ENCODE measurements at places on chromosomes 7 and 10.

DNA sequence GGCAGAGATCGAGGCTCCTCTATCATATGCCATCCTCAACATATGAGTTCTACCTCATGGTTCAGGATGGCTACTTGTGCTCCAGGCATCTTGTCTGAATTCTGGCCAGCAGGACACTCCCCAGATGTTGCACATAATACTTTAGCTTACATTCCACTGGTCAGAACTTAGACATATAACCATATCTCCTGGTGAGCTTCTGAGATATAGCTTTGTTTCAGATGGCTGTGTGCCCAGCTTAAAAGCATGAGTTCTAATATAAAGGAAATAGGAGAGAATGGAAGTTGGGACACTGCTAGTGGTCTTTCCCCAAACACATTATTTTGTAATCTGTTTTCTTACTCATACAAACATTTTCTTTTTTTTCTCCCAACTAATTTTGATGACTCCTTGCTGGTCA lies 50.8 kb upstream of the IFRD1 start:
- DNase-seq, result no peak

DNA sequence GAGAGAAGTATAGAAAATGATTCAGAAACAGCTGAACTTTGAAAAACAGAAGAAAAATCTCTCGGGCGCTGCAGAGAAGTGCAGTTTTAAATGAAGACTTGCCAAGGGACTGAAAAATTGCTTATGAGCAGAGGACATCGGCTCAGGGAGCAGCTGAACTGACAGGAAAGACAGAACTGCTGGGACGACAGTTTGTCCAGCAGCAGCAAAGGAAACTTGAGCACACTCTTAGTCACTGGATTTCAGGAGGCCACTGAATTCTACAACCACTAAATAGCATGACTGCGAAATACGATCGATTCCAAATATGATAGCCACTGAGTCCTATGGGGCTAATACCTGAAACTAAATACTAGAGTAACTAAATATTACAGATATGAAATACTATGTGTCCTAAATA lies 43.0 kb downstream of the LEP start:
- DNase-seq, result no peak

- no peak for DNase-seq
Observed at GRCh38 chr7:97819161-97819560, 53.0 kb downstream of the ASNS start.

- no peak for DNase-seq
Observed at GRCh38 chr10:58913717-58914116, 262.7 kb upstream of the PHYHIPL start.

- no peak for DNase-seq
Observed at GRCh38 chr7:123836656-123837055, 8.3 kb upstream of the HYAL4 start.

GRCh38 chr10:82020999-82021398 lies 146.0 kb downstream of the NRG3 start:
- no peak for DNase-seq

GRCh38 chr10:129258283-129258923 lies 208.6 kb upstream of the MGMT start:
- no peak for DNase-seq

- no peak for DNase-seq
Observed at GRCh38 chr7:114084472-114085312, 165.9 kb upstream of the PPP1R3A start.

- DNase-seq, result no peak
Observed at GRCh38 chr10:112456533-112456932, 9.5 kb downstream of the VTI1A start.

DNA sequence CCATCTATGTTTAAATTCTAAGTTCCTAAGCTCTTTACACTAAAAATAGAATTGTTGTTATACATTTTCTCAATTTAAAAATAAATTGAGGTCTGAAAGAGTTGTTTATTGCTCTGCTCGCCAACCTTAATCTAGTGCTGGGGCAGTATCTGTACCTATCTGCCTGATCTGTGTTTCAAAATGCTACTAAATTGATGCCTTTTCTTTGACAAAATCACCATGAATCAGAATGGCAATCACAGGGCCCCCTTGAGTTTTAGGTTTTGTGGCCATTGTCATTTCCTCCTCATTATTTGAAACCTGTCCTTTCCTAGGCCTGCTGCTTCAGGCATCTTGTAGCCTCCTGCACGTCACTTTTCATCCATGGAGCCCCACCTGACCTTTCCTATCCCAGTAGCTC lies 301.5 kb downstream of the EXOC4 start:
- DNase-seq, result no peak

DNA sequence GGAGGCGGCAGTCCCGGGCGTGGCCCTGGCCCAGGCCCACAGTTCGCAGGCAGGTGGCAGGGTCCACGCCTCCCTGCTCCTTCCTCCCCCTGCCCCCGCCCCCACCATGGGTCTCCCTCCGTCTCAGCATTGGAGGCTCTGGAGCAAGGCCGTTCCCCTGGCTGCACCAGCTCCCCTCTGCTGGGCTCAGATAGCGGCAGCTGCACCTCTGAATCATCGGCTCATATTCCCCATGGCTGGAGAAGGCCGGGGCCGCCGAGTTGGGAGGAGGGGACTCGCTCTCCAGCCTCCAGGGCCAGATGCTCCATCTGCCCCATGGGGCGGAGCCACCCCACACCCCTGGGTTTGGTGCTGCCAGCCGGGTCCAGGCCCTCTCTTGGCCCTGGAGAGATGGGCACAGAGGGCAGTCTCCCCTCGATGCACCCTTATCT lies 145.0 kb downstream of the ELFN1 start:
- no peak for DNase-seq

- DNase-seq, result no peak
Observed at GRCh38 chr7:134121632-134122139, 5.5 kb upstream of the LRGUK start.

GRCh38 chr10:124476043-124476725 lies 14.6 kb downstream of the LHPP start:
- no peak for DNase-seq

- DNase-seq, result no peak
Observed at GRCh38 chr10:73655257-73655989, 406 bp downstream of the SYNPO2L start.

DNA sequence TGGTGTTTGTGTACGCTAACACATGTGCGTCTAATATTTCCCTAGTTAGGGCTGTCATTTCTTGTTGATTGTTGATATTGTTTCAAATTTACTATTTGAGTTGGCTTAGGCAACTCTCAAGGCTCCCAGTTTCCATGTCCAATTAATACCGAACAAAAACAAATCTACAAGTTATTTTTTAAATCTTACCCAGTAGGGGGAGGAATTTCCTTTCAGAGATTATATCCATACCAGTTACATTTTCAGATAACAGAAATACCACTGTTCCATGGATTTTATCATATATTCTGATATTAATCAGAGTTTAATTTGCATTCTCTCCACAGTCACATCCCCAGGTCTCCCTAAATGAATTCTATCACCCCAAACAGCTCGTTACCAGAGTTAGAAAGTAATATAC lies 7.2 kb upstream of the AKR1B10 start:
- DNase-seq, result no peak

DNA sequence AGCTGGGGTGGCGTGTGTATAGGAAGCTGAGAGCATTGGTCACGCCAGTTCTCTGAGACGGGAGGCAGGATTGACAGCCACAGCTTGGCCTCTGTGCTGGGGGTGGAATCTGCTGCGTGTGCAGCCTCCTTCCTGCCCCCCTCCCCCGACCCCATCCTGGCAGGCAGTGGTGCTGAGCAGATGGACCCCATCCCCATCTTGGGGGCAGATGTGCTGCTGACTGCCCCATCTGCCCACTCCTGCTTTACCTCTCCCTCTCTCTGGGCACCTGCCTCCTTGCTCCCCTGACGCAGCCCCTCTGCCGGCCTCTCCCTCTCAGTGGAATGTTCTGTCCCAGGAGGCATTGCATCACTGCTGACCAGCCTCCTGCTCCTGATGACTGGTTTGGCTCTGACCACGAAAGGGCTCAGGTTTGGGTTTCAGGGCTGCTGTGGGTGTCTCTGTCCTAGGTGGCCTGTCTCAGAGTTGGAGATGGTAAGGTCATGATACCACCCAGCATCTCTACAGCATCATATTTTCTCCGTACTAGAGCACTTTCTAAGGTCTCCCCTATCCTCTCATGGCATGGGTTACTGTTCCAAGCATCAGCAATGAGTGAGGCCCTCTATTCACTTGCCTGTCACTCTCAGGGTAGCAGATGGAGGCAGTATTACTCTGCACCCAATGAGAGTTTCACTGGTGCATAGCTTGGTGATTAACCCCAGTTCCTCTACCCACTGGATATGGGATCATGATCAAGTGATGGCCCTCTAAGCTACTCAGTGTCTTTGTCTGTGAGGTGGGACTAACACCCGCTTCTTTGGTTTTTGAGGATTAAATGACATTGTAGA lies 81.9 kb downstream of the RBM20 start:
- no peak for DNase-seq

DNA sequence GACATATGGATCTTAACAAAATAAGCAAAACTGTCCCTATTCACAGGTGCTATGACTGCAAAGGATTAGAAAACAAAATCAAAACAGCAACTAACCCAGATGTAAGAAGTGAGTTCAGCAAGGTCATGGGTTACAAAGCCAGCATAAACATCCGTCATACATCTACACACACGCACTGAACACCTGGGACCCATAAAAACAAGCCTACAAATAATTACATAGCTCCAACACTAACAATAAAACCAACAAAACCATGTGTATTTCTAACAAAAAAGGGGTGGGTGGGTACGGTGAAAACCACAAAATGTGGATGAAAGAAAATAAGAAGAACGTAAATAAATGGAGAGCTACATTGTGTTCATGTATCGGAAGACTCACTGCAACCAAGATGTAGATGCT lies 256.8 kb downstream of the ELFN1 start:
- no peak for DNase-seq

DNA sequence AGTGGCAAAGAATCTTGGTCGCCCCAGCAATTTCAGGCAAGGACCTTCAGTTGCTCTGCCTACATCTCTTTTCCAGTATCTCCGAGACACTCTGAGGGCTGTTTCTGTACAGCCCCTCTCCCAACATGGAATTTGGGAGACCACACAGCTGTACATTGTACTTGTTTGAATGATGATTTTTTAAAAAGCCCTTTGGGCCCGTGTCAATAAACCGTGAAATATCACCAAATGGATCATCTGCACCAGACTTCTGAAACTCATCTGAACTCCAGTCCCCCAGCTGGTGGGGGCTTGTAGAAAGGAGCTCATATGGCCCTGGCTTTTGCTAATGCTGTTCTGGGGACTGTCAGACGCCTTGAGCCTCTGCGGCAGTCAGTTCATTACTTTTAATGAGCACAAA lies 374.9 kb downstream of the BBS9 start:
- DNase-seq, result no peak

DNA sequence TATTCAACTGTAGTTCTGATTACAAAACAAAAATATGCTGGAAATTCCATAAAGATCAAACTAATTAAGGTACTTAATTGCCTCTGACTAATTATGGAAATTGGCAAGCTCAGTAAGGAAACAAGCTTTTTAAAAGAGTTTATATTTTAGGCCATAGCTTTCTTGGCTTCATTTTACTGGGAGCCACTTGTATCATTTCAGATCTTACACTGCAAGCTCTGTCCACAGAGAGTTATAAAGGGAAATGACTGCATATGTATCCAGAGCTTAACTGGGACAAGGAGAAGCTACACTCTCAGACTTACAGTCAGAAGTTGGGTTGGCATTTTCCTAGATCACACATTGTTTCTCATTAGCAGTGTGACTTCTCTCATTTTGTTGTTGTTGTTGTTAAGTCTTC lies 92.4 kb downstream of the LRRN3 start:
- DNase-seq, result no peak

GRCh38 chr10:125221716-125222115 lies 61.4 kb upstream of the CTBP2 start:
- DNase-seq, result no peak

- DNase-seq, result no peak
Observed at GRCh38 chr10:113503930-113504329, 48.9 kb upstream of the HABP2 start.

GRCh38 chr7:12028508-12028907 lies 182.6 kb upstream of the TMEM106B start:
- DNase-seq, result no peak

- DNase-seq, result no peak
Observed at GRCh38 chr7:107122486-107122911, 46.3 kb upstream of the HBP1 start.

DNA sequence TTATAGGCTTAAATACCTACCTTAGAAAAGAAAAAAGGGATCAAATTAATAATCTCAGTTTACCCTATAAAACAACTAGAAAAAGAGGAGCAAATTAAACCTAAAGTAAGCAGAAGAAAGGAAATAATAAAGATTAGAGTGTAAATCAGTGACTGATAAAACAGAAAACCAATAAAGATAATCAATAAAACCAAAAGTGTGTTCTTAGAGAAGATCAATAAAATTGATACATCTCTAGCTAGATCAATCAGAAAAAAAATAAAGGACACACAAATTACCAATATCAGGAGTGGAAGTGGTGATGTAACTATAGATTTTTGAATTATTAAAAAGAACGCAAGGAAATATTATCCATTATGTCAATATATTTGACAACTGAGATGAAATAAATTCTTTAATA lies 69.2 kb upstream of the NAMPT start:
- no peak for DNase-seq

DNA sequence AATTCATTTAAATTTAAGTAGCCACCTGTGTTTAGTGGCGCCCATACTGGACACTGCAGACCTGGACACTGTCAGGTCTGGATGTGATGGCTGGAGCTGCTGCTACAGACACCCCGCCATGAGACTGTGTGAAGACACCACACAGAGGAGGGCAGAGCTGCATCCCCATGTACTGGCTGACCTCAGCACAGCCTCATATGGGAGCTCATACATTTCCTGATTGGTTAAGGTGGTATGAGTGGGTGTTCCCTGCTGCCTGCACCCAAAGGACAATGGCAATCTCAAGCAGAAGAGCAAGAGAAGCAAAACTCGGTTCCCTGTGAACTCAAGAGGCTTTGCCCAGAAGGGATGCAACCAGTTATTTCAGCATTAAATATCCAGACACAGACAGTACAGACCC lies 60.0 kb downstream of the DLG5 start:
- no peak for DNase-seq

Data from non-pigmented ciliary epithelial cell (primary cell).